Central memory CD4-positive, alpha-beta T cell (primary cell): ENCODE measurements at places on chromosomes 2 and 18.
A peak's percentile ranks its signal among the peaks of the same experiment; 100 is the strongest.

- no peak for DNase-seq
Measured at GRCh38 chr2:39530411-39530866, 93.4 kb upstream of the MAP4K3 start.

GRCh38 chr2:108575132-108575966 is 41.1 kb downstream of the LIMS1 start:
- no peak for DNase-seq

- no peak for DNase-seq
Measured at GRCh38 chr2:5175231-5175630, 517.0 kb upstream of the SOX11 start.

DNA sequence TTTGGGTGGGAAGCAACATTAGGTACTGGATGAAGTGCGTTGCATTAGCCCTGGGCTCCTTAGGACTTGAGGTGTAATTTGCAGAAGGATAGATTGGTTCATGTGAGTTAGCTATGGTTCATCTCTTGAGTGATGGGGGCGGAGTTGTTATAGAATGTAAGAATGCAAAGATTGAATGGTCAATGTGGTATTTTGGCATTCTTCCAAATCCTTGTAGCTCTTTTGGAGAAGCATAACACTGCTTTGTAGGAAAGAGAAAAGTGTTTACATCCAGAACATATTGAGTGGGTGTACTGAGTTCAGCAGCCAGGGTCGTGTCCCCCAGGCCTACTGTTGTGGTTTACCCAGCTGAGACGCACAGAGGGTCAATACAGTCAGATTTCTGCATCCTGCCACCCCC is 173.5 kb downstream of the FMNL2 start:
- no peak for DNase-seq

- DNase-seq = no peak
Measured at GRCh38 chr2:44886414-44886813, 55.1 kb upstream of the SIX3 start.

DNA sequence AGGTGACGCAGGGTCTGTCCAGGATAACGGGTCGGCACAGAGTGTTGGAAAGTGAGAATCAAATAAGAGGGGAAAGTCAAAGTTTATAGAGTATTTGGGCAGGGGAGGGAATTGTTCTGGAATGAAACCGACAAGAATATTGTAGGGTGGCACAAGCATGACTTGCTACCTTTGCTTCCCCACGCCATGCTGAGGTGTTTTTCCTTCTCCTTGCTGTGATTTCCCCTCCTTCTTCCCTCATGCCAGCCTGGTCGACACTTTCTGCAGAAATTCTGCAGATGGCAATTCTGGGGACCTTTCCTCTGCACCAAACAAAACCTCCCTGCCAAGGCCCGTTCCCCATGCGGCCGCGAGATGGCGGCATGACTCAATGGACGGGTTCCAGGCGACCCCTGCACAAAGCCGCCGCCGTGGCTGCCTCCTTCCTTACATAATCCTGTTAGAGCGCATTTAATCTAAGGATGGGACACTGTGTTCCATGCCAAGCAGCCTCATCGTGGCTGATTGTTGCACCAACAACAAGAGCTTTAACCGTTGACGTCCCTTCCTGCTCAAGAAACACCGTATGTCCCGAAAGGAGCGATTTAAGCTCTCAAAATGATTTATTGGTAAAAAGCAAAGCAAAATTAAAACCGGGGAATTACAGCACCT is at the start of gene MRO:
Gene MRO (minus strand): TSS at position 289 of the 651 bp plus-strand sequence. CDS start 10,616 bp downstream, outside the sequence.
- DNase-seq = peak; percentile 66

DNA sequence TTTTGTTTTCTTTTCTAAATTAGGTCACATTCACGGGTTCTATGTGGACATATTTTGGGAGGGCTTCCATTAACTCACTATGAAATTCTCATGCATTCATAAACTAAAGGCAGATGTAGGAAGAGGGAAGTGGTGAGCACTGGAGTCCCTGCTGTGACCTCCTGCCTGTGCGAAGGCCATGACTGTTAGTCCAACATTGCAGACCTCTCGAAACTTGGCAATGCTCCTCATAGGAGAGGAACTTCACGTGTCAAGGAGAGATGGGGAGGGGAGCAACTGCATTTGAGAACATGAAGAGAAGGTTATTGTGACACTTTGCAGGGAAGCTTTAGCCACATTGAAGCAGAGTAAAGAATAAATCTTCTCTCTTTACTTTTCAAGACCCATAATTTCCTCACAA is 126.4 kb upstream of the HNMT start:
- no peak for DNase-seq

GRCh38 chr2:85678794-85679672 is 11.0 kb upstream of the SFTPB start:
- DNase-seq = peak; percentile 56

DNA sequence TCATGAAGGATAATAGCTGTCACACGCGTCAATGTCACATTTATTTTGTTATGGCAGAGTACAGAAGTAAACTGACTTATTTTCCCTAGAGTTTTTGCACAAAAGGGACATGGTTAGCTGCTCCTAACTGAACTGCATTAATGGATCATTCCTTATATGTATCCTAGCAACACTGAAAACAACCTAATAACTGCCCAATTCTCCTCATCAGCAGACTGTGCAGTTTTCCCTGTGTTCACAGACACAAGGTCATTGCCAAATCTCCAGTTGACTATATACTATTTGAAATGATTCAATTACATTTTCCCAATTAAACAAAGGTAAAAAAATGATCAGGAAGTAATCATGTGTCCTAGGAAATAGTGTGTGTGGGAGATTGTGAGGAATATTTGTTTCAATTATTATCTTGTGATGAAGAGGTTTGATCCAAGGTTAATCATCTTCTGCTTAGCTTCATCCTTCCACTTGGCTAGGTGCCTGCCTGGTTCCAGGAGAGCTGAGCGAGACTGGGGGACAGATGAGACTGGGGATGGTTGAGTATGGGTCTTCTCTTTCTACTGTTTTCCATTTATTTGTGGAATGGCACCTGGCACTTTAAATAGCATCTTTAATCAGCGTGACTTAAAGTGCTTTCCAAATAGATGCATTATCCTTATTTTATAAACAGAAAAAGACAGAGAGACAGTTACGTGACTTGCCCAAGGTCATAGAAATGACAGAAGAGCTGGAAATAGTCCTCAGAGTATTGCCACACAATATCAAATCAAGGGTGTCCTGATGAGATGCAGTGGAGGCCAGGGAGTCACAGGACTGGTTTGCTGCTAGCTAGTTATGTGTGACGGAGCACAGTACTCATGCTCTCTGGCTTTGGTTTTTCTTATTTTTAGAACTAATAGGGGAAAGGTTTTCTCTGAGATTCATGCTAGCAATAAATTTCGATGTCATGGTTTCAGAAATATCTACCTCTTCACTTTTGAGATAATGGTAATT is 335.6 kb downstream of the PIK3C3 start:
- no peak for DNase-seq

GRCh38 chr2:79009388-79009787 is 16.1 kb upstream of the REG3G start:
- DNase-seq = no peak

DNA sequence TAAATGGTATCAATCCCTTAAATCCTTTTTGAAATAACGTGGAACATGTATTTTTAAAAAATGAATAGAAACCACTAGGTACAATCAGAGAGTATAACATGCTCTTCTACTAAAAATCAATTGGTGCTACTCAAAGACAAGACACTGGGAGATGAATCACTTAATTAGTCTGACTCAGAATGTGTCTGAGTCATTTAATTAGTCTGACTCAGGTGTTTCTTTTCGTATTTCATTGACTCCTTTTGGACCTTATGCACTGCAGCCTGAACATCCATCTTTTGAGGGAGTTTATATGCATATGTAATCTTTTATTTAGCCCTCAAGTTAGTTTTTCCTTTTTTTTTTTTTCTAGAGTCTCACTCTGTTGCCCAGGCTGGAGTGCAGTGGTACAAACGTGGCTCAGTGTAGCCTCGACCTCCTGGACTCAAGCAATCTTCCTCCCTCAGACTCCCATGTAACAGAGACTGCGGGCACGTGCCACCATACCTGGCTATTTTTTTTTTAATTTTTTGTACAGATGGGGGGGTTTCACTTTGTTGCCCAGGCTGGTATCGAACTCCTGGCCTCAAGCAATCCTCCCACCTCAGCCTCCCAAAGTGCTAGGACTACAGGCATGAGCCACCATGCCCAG is 26.5 kb downstream of the PPP4R3B start:
- DNase-seq = no peak

- no peak for DNase-seq
Measured at GRCh38 chr2:8138923-8139667, 542.8 kb upstream of the ID2 start.

DNA sequence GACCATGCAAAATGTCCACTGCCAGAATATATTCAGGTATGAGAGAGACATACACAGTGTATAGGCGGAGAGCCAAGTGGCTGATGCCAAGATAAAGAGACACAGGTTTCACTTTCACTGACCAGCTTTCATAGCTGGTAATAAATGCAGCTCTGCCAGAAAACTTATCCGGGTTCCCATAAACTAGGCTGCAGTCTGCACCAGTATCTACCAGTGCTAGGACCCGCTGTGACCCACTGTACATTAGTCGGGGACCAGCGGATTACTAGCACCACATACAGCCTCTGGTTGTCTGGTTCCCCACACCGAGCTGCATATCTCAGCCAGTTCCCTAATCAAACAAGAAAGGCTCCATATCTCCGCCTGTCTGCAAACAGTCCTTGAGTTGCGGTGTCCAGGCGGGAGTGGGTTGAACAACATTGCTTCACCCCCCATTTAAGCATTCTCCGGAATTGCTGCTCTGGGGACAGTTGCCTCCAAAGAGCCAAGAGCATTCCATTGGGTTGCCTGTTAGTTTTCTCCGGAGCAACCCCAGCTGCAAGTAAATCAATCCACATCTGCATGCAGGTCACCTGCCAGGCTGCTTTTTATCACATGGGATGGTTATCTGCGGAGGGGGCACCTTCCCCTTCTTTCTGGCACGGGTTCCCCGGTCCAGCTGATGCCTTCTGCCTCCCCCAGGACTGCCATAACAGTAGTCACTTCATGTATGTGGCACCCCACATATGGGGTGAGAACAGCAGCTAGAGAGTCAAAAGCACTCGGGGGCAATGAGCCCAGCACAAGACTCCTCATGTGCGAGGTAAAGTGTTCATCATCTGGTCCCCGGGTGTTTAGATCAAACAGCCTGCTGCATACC is 18.0 kb upstream of the KLHL23 start:
- no peak for DNase-seq

DNA sequence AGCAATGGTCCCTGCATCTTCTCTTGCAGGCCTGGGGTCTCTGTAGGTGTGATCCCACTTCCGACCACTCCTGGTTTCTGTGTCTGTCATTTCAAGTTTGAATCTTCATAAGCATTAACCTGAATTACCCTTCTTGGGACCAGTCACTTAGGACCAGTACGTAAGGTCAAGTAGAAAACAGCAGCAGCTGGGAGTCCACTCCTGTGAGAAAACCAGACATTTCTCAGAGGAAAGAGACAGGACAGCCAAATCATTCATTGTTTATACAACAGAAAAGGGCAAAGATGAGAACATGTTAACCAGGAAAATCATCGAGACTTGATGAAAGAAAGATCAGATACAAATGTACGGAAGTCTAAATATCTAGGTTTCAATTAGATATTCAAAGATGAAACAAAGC is 163.0 kb downstream of the MREG start:
- DNase-seq = no peak

GRCh38 chr2:168241208-168241607 is 6.2 kb downstream of the STK39 start:
- DNase-seq = no peak

DNA sequence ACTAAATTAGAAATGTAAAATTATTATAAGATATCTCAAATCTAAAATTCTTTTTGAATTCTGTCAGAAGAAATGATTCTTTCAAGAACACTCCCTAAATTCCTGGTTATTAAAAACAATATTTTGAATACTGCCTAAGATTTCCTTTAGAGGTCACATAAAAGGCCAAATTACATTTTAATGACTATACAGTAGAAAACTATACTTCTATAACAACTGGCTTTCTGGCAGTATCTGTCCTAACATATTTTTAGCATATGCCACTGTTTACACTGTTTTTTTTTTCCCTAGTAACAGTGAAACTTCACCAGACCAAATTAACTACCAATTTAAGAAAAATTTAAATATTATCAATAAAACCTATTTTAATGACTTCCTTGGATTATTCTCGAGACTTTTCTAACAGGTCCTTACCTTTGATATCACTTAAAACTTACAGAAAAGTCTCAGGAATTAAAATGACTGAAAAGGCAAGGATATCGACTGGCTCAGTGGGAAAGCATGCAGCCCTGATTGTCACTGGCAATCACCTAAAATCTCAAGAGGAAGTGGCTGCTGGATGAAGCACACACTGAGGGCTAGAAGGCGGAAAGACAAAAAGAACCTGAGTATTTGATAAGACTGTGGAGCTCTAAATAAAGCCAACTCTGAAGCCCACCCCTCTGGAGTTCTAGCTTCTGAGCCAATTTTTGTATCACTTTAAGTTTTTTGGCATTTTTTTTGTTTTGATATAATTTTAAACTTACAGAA is 59.6 kb downstream of the SPIRE1 start:
- DNase-seq = no peak

DNA sequence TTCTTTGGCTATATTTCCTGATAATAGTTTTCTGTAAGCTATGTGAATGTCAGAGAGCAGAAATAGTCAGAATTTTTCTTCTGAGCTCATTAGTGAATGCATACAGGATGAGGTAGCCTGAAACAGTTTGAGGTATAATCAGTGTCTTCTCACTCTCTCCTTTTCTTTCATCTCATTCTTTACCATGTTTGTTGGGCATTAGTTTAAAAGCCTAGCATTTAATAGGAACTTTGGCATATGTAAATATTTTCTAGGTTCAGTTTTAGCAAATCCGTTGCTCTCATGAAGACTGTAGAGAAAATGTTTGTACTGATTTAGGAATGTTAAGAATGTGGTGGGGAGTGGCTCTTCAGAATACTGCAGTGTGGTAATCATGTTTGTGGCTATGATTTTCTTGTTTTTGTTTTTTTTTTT is 119.4 kb downstream of the PARD3B start:
- DNase-seq = no peak

- no peak for DNase-seq
Measured at GRCh38 chr18:9708434-9709303, 568 bp downstream of the RAB31 start.

DNA sequence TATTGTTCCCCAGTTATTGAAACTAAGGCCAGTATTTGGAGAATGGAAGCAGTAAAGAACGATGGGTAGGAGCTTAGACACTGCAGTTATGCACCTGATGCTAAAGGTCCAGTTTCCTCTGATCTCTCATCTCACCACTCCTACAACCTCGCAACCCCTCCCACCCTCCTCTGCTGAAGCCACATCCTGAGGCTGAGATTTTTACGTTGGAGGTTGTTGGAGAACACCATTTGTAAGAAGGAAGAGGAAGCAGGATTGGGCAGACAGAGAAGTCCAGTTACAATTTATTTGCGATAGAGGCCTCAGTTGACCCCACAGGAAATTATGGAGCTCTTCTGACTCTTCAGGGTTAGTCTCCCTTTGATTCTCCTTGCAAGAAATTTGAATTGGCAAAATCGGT is 54.3 kb upstream of the NDUFV2 start:
- no peak for DNase-seq

DNA sequence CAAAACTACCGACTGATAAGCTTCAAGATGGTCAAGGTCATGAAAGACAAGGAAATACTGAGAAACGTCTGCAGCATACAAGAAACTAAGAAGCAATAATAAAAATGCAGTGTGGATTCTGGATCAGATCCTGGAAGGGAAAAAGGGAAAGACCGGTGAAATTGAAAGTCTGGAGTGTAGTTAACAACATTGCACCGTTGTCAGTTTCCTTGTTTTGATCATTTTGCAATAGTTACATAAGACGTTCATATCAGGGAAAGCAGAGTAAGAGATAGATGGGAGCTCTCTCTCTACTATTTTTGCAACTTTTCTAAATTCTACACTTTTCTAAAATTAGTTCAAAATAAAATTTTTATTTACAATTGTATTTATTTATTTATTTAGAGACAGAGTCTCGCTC is 15.0 kb upstream of the ZNF407 start:
- DNase-seq = no peak
